ENCODE measurements at places on chromosomes 4 and X.

DNA sequence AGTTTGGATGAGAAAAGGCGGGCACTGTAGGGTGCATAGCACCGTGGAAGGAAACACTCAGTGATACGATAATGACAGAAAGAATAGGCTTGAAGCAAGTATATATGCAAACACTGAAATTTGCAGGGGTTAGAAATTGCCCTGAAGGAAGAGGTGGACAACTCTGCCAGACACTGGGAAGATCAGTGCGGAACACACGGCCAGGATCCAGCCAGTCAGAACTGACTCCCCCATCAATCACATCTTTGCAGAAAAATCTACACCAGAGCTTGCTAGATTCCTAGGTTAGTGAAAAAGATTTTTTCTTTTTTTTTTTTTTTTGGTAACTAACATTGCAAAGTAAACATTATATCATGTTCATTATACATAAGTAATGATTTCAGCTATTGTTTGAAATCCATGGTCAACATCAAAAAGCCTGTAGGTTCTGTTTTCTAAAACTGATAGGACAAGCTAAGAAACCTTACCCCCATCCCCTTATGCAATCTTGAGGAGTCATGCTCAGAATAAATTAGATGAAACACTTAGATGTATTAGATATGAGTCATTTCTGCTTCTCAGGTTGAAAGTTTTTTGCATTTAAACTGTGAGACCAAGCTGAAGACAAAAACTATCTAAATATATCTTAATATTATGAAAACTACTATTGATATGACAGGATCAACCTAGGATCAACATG, 38.9 kb downstream of the TRIML1 start:
- DNase-seq = no peak

DNA sequence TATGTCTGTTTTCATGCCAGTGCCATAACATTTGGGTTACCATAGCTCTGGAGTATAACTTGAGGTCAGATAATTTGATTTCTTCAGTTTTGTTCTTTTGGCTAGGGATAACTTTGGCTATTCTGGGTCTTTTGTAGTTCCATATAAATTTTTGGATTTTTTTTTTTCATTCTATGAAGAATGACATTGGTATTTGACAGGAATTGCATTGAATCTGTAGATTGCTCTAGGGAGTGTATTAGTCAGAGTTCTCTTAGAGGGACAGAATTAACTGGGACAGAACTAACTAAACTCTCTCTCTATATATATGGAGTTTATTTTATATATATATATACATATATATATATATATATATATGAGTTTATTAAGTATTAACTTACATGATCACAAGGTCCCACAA, 32.2 kb upstream of the SLIT2 start:
- no peak for DNase-seq

DNA sequence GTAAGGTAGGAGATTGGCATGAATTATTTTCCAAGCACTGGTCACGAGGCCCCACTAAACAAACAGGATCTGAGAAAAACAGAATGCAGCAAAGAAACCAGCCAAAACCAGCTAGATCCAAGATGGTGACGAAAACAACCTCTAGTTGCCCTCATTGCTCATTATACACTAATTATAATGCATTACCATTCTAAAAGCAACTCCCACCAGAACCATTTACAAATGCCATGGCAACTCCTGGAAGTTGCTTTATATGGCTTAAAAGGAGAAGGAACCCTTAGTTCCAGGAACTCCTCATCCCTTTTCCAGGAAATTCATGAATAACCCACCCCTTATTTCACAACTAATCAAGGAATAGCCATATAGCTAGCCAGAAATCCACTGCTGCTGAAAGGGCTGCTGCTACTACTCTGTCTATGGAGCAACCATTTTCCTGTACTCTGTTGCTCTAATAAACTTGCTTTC, 69.3 kb downstream of the ABCB7 start:
- DNase-seq = no peak

- no peak for DNase-seq
Measured at GRCh38 chr4:158159054-158159717, 13.6 kb downstream of the GASK1B start.

- DNase-seq = peak; percentile 32
Measured at GRCh38 chrX:72105436-72105835, 26.3 kb downstream of the RTL5 start.

Data from activated T-helper 1 cell treated with Interleukin-2 at 50 U/mL for 16 hours (primary cell).